H9 (cell line): ENCODE measurements at places on chromosomes 12 and 14. TPM values are rescaled to one million over a fixed set of nuclear protein-coding genes. Genes with fewer than 3 reads are reported as not detected.

- no peaks in the 10 kb centered on the region for H3K27me3 ChIP-seq
- no peaks in the 10 kb centered on the region for H3K36me3 ChIP-seq
- DNase-seq, result no peak
- no peaks in the 10 kb centered on the region; the same call in 1 of the 2 replicates for H3K4me1 ChIP-seq
- H3K4me3 ChIP-seq, result no peak overlapping the region
- no peak overlapping the region for H3K27ac ChIP-seq
Observed at GRCh38 chr12:128942960-128943477, 89.7 kb downstream of the GLT1D1 start.

DNA sequence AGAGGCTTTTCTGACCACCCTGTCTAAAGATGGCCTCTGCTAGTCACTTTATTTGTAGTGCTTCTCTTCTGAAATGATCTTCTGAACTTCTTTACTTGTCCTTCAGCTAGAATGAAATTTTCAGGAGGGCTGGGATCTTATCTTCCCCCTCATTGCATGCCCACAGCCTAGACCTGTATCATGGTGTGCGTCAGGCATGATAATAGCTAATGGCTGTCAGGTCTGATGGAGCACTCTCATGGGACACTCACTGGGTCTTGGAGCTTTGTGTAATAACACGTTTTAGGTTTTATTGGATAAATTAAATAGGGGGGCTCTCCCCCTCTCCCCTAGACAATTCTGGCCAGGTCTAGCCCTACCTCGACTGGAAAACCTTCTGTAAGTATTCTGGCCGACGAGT lies 97.1 kb upstream of the NRXN3 start:
- H3K27ac ChIP-seq, result no peak overlapping the region
- no peaks in the 10 kb centered on the region for H3K36me3 ChIP-seq
- no peaks in the 10 kb centered on the region for H3K27me3 ChIP-seq
- no peaks in the 10 kb centered on the region for H3K4me1 ChIP-seq
- DNase-seq, result no peak

DNA sequence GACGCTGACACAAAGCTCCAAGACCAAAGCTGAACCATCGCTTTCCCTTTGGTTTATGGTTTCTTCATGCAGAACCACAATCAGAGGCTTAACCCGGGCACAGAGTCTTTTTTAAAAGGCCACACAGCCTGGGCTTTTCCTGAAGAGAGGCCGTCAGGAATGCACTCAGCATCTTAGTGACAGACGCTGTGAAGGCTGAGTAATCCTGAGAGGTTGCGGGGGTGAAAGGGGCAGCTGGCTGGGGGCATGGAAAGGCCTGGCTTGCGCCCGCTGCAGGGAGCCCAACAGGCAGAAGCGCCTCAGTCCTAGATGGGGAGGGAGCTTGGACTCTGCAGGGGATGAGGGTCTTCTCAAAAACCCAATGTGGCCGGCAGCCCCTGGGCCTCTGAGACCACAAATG lies 13.6 kb downstream of the CTDSP2 start:
- no peak for DNase-seq
- peak overlapping the region; percentile 63; the same call in 1 of the 3 replicates for H3K4me3 ChIP-seq
- peaks cover 22% of the 10 kb centered on the region; the same call in 1 of the 2 replicates for H3K4me1 ChIP-seq
- no peak overlapping the region for H3K27ac ChIP-seq
- H3K36me3 ChIP-seq, result peaks cover 14% of the 10 kb centered on the region
- no peaks in the 10 kb centered on the region for H3K27me3 ChIP-seq

DNA sequence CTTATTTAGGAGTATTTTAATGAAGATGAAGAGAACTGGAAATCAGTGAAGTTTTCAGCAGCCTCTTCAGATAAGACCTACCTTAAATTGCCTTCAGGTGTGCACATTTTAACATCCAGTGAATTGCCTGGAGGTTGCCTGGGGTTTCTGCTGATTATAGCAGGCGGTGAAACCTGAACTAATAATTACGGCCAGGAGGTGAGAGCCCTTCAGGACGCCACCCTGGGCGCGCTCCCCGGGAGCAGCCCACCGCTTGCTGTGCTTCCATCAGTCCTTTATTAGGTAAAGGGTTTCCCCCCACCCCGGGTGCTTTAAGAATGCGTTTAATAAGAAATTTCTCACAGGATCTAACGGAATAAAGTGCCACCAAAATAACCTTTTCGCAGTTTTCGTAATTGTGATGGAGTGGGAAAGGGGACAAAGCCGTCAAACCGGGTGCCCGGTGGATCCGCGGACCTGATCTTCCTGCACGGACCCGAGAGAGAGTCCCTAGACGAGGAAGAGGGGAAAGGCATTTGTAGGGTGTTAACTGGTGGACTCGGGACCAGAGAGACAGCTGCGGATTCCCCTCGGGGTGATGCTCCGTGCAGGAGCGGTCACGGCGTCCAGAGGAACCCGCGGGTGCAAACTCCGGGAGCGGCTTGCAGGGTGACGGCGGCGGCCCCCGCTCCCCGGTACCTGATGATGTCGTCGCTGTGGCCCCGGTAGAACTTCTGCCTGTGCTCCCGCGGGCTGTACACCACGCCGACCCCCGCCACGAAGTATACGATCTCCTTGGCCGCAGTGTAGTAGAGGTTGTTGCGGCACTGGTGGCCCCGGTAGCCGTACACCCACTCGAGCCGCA lies 902 bp downstream of the EML5 start:
- peaks cover 18% of the 10 kb centered on the region; the same call in 1 of the 2 replicates for H3K27me3 ChIP-seq
- no peaks in the 10 kb centered on the region for H3K36me3 ChIP-seq
- no peaks in the 10 kb centered on the region for H3K4me1 ChIP-seq
- no peak overlapping the region for H3K27ac ChIP-seq
- DNase-seq, result peak; percentile 37

The MCRS1 gene
- 98.7 and 103 TPM in 2 replicates for total RNA-seq

The PLCZ1 gene
- total RNA-seq, result not detected in 2 replicates

- peaks cover 2% of the 10 kb centered on the region; the same call in 1 of the 2 replicates for H3K4me1 ChIP-seq
- H3K4me3 ChIP-seq, result no peak overlapping the region
- DNase-seq, result no peak
- no peaks in the 10 kb centered on the region for H3K27me3 ChIP-seq
Observed at GRCh38 chr14:95275494-95275893, 44.2 kb downstream of the CLMN start.
